Cardiac septum (tissue), 1 donor: ENCODE measurements at places on chromosomes 6 and 20. TPM values are rescaled to one million over a fixed set of nuclear protein-coding genes. Genes with fewer than 3 reads are reported as not detected.

The C6orf132 gene
- 1.3 TPM for total RNA-seq

The GRM4 gene
- total RNA-seq = not detected

The TAP1 gene
- total RNA-seq = 18.1 TPM

- no peak for DNase-seq
These were observed 216.3 kb downstream of the ADGRG6 start for GRCh38 chr6:142518126-142518525.

GRCh38 chr6:27505209-27506027, 32.5 kb upstream of the ZNF184 start:
- DNase-seq = no peak

DNA sequence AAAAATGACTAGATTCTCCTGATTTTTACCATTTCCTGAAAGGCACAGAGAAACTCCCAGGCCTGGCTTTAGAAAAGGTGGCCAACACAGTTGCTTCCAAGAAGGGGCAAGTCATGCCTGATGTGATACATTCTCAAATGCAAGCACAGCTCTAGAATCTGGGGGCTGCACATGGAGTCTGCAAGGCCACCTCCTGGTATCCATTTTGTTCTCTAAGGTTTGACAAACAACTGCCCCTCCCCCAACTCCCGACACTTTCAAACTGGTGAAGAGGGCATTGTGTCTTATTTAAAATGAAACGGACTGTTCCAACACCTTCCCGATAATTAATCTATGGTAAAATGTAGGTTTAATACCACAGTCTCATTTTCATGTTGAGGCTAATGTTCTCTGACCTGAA, 220.2 kb upstream of the CEP162 start:
- DNase-seq = no peak

- no peak for DNase-seq
These were observed 362.2 kb downstream of the C6orf118 start for GRCh38 chr6:164947164-164947563.

GRCh38 chr6:120966321-120966720, 368.0 kb downstream of the TBC1D32 start:
- no peak for DNase-seq
